ENCODE measurements at places on chromosomes 3 and 15. TPM values are rescaled to one million over a fixed set of nuclear protein-coding genes. Genes with fewer than 3 reads are reported as not detected.
A peak's percentile ranks its signal among the peaks of the same experiment; 100 is the strongest.

DNA sequence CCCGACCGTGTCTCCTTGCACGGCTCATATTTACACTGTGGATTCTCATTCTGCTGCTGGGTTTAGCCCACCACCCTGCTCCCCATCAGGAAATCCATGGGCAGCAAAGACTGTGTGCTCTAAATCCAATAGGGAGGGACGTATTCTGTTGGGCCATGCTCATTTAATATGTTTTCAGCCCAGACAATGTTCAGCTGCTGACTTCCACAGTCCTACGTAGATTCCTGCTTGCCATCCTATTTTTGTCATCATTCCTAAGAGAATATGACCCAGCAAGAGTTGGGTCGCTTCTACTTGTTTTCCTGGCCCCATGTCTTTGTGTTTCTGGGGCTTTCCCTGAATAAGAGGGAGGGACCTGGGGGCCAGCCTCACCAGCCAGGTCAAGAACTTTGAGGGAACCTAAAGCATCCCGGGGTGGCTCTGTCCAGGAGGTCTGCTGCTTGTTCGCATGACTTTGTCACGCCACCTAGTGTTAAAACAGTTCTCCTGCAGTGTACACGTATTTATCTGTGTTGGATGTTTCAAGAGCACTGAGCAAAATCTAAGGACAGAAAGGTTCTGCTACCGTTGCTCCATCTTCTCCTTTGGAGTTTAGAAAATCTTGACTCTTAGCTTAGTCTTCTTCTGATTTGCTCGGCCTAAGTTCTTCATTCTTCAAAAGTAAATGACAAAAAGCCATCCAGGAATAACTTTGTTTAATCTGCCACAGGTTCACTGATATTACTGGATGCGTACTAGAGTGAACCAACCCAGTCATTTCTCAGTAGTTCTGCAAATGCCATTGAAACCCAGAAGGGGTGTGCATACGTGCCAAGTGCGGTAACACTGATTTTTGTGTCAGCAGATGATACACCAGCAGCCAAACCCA, 79.8 kb upstream of the NR2E3 start:
- peak; percentile 8 for DNase-seq

The UQCC5 gene
- 24.3 TPM for polyA plus RNA-seq

DNA sequence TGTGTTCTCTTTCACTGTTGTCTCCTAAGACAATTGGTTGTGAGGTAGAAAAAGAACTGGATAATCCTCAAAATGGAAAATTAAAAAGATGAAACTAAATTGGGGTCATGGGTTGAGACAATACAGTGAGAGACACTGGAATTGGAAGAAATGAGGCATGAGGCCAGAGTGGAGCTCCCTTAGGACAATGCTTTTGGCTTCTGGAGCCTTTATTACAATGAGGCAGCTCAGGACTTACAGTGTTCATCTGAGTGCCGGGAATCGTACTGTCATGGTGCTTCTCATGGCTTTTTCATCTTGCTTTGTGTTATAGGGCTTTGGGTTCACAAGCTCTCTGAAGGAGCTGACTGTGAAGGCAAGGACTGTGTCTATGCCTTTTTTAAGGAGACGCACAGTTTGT, 293.5 kb downstream of the SOX2 start:
- no peak for DNase-seq

DNA sequence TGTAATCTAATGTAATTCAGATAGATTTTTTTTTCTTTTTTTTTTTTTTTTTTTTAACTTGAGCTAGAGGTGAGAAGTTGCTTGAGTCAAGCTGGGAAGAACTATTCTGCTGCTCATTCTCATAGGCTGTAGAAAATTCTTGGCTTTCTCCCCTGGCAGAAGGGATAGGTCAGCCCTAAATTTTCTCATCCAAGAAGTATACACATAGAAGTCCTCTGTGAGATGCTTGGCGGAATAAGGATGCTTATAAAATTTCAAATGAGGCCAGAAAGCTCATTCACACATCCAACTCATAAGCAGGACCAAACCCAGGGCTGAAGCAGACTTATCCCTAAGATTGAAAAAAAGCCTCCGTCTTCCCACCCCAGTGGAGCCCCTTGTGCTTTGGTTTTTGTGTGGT, 572.5 kb downstream of the SQOR start:
- no peak for DNase-seq

GRCh38 chr3:27888562-27888961, 166.4 kb upstream of the EOMES start:
- no peak for DNase-seq

GRCh38 chr15:52486003-52486996, 42.4 kb downstream of the MYO5A start:
- DNase-seq, result no peak

GRCh38 chr3:50123394-50124051, 31.6 kb upstream of the SEMA3F start:
- DNase-seq, result no peak

The ZNF609 gene
- polyA plus RNA-seq, result 10.1 TPM

DNA sequence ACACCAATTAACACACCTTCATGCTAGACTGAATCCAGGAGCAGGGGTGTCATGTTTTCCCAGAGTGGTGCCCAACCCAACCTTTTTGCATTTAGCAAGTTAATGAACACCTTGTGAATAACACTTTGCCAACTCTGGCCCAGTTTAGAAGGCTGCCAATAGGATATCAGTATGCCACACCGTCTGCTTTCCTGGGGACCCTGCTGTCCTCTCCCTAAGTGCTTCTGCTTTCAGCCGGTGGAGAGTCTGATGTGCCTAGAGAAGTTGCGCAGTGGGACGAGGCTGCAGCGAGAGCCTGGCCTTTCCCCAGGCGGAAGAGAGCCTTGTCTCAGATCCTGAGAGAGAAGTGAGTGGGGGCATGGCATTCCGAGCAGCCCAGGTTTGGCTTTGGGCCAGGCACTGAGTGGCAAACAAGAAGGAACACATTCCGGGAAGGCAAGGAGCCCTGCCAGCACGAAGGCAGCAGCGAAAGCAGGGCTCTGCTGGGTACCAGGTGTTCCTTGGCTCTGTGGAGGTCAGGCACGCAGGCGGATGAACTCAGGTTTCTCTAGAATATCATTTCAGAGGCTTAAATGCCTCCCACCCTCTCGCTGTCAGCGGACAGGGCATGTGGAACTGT, 36.9 kb downstream of the SENP8 start:
- DNase-seq, result no peak

GRCh38 chr3:197424674-197425484, 126.5 kb upstream of the DLG1 start:
- no peak for DNase-seq

The ROPN1 gene
- not detected for polyA plus RNA-seq

GRCh38 chr3:173688216-173688842, 290.8 kb downstream of the NLGN1 start:
- DNase-seq, result no peak

- no peak for DNase-seq
These were observed 44.8 kb downstream of the ZNF589 start for GRCh38 chr3:48285675-48286074.

- DNase-seq, result no peak
These were observed 70.0 kb downstream of the DHX30 start for GRCh38 chr3:47872916-47873315.

The PPCDC gene
- polyA plus RNA-seq, result 12.4 TPM

DNA sequence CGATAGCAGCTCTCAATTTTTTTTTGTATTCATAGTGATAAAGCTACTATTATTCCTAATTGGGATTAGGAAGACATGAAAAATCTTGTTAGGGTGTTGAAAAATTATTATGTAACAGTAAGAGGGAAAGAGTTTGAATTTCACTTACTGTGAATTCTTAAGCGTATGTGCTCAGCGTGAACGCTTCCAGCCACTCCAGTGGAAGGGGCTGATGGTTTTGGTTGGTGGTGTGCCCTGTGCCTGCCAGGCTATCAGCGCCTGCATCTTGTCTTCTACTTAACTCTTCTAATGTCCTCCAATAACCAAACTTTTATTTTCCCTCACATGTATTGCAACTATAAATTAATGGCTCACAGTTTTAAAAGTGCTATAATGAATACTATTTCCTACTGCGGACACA, 22.5 kb downstream of the CDIN1 start:
- DNase-seq, result no peak

The CRYBG3 gene
- 0.92 TPM for polyA plus RNA-seq

The DAZL gene
- not detected for polyA plus RNA-seq

The TGM5 gene
- polyA plus RNA-seq, result not detected

DNA sequence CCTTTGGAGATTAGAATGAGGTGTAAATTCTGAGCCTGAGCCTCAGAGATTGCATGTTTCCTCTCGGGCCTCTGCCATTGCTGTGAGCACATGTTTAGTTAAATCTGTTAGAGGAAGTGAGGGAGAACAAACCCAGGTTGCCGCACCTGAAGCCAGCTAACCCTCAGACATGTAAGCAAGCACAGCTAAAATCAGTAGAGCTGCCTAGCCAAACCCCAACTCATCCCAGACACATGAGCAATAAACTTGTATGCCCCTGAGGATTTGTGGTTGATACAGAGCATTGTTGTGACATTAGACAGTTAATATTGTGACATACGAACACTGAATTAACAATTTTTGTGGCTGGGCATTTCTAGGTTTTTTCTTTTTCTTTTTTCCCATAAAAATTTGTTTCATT, 41.9 kb downstream of the NMD3 start:
- no peak for DNase-seq

GRCh38 chr3:9902372-9903237, at the start of gene IL17RE:
Gene IL17RE (plus strand): TSS chr3:9902848. CDS start chr3:9902933, 85 bp downstream.
- no peak for DNase-seq

DNA sequence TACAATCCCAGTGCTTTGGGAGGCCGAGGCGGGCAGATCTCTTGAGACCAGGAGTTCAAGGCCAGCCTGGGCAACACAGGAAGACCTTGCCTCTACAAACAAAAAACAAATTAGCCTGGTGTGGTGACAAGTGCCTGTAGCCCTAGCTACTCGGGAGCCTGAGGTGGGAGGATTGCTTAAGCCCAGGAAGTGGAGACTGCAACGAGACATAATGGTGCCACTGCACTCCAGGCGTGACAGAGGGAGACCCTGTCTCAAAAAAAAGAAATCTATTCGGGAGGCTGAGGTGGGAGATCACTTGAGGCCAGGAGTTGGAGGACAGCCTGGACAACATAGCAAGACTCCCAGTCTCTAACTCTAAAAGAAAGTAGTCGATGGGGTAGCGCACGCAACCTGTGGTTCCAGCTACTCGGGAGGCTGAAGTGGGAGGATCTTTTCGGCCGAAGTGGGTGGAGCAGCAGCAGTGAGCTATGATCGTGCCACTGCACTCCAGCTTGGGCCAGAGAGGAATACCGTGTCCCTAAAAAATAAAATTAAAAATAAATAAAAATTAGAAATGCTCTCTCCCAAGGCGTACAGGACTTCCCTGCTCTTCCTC, 775 bp downstream of the C3orf33 start:
- no peak for DNase-seq

The GP5 gene
- 6.1 TPM for polyA plus RNA-seq

DNA sequence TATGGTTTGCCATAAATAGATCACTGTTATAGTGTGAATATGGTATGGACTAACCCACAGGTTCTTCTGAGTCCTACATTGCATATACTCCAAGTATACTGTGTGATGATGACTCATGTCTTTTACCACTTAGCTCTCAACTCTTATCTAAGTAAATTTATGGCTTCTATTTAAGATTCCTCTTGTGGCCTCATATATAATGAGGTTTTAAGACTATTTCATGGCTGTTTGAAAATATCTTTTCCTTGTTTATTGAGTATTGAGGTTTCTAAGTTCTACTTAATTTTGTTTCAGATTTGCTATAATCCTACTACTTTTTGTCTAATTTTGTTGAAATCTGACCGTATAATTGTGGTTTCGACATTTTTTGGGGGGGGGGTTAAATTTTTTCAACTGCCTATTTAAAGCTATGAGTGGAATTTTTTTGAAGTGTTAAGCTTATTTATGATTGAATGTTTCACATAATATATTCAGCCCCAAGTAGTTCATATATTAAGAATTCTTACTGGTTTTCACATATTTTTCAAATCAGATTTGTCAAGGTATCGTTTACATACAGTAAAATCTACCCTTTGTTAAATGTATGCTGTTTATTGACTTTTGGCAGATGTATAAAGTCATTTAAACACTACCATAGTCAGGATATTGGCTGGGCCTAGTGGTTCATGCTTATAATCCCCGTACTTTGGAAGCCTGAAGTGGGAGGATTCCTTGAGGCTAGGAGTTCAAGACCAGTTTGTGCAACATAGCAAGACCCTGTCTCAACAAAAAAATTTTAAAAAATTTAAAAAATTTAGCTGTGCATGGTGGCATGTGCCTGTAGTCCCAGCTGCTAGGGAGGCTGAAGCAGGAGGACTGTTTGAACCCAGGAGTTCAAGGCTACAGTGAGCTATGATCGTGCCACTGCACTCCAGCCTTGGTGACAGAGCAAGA, 11.7 kb downstream of the SLC25A36 start:
- no peak for DNase-seq

GRCh38 chr3:31219131-31219843, 313.4 kb upstream of the STT3B start:
- no peak for DNase-seq

- no peak for DNase-seq
These were observed 33.4 kb upstream of the PRR23E start for GRCh38 chr3:127159543-127159942.

- no peak for DNase-seq
These were observed 125.5 kb upstream of the ABHD17C start for GRCh38 chr15:80569656-80570055.

DNA sequence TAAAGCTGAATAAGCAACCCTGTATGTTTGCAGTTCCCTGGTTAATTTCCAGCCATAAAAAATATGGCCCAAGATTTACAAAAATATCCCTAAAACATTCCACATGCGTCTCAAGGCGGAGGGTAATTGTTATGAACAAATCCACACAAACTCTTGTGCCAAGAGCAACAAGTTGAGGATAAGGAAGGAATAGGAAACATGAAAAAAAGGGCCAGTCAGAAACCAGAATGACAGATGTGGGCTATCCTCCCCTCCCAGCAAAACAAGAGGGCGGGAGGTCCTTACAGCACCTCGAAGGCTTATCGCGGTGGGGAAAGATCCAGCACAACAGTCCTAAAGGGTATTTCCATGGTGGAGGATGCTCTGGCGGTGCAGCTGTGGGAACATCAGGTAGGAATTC, 155.6 kb upstream of the HES1 start:
- no peak for DNase-seq

DNA sequence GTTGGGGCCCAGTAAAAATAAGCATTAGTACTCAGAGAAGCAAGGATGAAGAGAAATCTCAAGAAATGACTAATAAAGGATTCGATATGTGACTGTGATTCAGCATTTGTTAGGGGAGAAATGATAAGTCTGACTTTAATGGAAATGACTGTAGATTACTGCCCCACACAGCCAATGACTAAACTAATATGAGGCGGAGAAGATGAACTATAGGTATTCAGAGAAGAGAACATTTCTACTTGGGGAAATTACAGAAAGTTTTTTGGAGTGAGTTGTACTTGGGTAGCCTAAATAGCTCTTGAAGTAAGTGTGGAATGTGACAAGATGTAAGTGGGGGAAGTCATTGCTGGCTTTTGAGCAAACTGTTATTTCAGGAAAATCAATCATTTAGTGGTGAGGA, 380.0 kb downstream of the PDCD6IP start:
- DNase-seq, result no peak
